Fibroblast of skin of left biceps (primary cell): ENCODE measurements at places on chromosomes 6 and 20.
A peak's percentile ranks its signal among the peaks of the same experiment; 100 is the strongest.

- DNase-seq: no peak
Measured at GRCh38 chr20:38203337-38203980, 38.4 kb upstream of the TGM2 start.

DNA sequence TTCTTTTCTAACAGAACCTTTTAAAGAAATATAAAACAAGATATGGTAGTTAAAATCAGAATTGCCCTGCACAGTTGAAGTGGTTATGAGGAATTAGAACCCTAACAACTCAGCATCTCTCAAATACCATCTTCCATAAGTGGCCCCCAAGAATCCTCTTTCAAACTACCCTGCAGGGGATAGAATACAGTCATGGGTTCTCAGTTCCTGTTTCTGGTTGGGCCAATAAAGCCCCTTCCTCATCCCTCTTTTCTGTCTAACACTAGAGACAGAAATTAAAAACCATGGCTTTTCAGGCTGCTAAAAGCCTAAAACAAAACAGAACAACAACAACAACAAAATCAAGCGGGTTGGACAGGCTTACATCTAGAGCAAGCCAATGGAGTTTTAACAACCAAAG lies 6.7 kb upstream of the LCA5 start:
- DNase-seq: no peak

DNA sequence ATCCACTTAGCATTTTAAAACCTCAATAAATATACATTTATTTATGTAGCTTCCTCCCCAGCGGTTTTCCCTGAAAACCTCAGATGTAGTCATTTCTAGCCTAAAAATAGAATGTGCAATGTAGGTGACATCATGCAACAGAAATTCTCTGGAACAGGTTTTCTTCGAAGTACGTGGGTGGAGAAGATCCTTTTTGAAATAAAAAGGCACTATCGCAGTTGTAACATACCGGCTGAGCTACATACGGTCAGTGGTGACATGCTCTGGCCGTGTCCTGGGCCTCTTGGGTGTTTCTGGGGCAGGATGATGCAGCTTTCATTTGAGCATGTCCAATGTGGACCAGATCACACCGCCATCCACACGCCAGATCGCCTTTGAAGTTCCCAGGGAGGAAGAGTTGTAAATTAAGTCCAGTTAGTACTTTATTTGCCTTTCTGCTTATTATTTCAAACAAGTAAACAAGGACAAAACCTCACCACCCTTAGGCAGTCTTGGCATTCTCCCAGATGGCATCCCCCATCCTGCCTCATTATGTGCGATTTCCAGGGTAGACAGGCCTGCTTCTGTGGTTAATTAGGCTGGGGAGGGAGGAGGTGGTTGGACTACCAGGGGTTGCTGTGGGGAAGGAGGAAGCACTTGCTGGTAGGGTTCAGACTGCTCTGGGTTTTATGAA lies 109.5 kb upstream of the CLDN20 start:
- DNase-seq: no peak

DNA sequence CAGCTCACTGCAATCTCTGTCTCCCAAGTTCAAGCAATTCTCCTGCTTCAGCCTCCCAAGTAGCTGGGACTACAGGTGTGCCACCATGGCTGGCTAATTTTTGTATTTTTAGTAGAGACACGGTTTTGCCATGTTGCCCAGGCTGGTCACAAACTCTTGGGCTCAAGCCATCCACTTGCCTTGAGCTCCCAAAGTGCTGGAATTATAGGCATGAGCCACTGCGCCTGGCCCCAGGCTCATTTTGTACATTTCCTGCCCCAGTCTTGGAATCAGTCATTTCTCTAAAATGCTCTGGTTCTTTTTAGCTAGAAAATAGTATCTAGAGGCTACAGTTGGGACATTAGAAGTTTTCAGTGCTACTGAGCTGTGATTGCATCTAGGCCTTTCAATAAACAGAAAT lies 13.5 kb downstream of the MANBAL start:
- no peak for DNase-seq

GRCh38 chr20:39717936-39718335 lies 755.8 kb downstream of the DHX35 start:
- peak; percentile 26 for DNase-seq

GRCh38 chr20:9363673-9364072 lies 150.7 kb upstream of the LAMP5 start:
- DNase-seq: no peak

GRCh38 chr6:75566137-75566767 lies 35.4 kb upstream of the SENP6 start:
- DNase-seq: no peak

DNA sequence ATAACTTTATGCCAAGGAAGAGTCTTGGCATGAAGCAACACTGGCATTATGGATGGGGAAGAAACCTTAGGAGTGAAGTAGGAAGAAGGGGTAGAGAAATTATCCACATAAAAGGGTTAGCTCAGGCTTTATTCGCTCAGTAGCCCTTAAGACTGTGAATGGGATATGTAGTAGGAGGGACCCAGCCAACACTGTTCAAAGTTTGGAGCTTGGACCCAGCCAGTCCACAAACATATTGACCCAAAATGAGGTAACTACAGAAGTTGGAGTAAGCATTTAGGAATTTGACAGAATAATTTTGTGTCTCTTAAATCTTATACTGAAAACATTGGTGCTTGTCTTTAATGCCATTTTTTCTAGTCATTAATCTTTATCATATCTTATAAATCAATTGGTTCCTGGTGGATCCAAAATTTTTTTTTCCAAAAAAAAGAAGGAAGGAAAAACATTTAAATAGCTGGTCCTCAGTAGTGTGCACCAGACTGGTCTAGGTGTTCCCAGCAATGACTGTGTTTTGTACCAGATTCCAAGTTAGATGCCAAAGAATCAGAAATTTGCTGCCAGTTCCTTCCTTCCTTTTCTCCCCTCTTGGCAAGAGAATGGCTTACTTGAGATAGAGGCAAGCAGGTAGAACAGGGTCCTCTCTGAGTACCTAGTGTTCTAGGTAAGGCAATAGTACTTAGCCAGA lies 451.8 kb upstream of the SOX4 start:
- no peak for DNase-seq

DNA sequence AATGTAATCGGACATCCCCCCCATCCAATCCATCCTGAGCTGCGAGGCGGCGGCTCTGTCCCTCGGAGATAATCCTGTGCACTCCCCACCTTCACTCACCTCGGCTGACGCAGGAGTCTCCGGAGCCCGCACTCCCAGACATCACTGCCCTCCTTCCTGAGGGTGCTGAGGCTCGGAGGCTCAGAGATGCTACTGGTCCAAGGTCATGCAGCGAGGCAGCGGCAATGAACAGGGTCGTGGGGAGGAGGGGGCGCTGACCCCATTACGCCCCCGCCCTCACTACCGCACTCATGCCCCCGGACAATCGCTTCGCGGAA lies 485 bp downstream of the ADISSP start:
- DNase-seq: no peak

DNA sequence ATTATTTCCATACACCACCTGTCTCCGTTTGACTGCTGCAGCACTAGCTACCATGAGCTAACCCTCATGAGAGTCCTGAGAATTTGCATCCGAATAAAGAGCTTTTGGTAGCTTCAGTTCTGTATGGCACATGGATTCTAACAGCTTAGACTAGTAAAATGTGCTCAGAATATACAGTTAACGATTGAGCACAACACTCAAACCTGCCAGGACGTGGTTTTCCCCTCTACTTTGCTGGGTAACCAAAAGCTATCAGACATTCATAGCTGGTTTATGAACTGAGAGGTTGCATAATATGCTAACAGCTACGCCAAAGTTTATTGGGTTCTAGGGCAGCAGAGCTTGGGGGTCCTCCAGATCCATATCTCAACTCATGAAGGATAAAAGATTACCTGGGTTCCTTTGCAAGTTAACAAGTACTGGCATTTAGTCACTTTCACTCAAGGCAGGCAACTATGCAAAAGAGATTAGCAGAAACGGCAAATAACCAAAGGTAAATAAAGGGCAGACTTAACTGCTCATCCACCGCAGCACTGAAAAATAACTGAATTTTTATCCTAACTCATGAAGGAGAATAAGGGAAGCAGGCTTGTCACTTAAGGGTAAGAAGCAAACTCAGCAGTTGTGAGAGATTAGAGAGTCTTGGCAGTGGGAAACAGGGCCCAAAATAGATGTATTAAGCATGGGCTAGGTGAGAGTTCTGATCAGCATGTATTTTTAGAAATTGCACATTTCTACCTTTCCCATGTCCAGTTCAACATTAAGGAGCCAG lies 29.4 kb downstream of the NUDT3 start:
- no peak for DNase-seq

GRCh38 chr6:44211284-44211683 lies 5.4 kb upstream of the MYMX start:
- DNase-seq: no peak

DNA sequence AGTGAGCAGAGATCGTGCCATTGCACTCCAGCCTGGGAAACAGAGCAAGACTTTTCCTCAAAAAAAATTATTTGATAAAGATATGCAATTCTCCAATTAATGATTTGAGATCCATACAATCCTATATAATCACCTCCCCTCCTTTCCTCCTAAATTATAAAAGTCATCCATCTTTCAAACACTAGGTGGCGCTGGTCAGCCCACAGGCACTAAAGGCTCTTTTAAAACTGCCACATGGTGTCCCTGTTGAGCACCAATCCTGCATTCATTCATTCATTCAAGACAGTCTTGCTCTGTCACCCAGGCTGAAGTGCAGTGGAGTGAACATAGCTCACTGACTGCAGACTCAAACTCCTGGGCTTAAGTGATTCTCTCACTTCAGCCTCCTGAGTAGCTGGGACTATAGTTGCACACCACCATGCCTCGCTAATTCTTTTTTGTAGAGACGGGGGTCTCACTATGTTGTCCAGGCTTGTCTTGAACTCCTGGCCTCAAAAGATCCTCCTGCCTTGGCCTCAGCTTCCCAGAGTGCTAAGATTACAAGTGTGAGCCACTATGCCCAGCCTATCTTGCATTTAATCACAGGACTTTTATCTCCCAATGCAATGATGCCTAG lies 58.7 kb upstream of the SLC2A12 start:
- peak; percentile 12 for DNase-seq

GRCh38 chr20:19330731-19331130 lies 118.3 kb downstream of the SLC24A3 start:
- DNase-seq: no peak

- no peak for DNase-seq
Measured at GRCh38 chr6:165645919-165646318, 17.1 kb downstream of the PDE10A start.

GRCh38 chr20:50193199-50193835 lies 2.7 kb downstream of the CEBPB start:
- DNase-seq: no peak

DNA sequence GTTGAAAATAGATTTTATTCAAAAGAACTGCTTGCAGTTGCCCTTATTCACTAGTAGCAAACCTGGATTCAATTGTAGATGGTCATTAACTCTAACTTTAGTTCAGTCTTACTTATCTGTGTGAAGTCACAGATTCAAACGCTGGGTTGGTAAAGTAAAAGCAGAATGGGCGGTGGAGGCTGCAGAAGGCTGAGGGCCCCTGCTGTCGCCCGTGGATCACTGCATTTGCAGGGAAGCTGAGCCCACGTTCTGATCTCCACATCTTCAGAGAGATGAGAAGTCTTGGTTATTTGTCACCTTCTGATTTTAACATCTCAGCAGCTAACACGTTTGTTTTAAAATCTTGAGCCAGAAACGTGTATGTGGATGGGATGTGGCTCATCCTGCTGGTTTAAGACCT lies 75.1 kb downstream of the SNX9 start:
- no peak for DNase-seq

- DNase-seq: no peak
Measured at GRCh38 chr6:706819-707381, 14.0 kb upstream of the EXOC2 start.

DNA sequence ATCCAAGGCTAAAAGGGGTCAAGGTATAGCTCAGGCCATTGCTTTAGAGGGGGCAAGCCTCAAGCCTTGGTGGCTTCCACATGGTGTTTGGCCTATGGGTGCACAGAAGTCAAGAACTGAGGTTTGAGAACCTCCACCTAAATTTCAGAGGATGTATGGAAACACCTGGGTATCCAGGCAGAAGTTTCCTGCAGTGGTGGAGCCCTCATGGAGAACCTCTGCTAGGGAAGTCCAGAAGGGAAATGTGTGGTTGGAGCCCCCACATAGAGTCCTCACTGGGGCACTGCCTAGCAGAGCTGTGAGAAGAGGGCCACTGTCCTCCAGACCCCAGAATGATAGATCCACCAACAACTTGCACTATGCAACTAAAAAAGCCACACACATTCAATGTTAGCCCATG lies 678.7 kb upstream of the ADGRB3 start:
- DNase-seq: no peak

DNA sequence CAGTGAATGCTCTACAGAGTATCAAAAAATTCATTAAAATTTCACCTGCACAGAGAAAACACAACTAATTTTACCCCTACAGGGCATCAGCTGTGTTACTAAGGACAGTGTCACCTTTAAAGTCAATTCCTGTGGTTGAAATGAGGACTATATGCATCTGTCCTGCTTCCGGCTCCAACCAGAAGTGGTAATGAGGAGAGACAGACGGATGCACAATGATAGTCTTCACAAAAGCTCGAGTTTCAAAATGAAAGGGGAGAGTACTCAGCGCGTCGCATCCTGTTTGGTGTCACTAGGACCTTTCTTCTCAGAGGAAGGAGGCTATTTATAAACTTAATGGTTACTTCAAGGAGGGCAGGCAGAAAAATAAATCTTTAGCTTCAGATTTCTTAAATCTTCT lies 86.5 kb downstream of the LYRM4 start:
- DNase-seq: no peak

GRCh38 chr6:75204217-75204958 lies 1.5 kb downstream of the COL12A1 start:
- DNase-seq: peak; percentile 85

GRCh38 chr6:68635706-68636513 lies 828 bp downstream of the ADGRB3 start:
- DNase-seq: no peak
